Lung (tissue), 17 donors: ENCODE measurements at places on chromosomes 13 and 19. TPM values are rescaled to one million over a fixed set of nuclear protein-coding genes. Genes with fewer than 3 reads are reported as not detected.

Gene ASF1B
- 4.1 TPM for polyA plus RNA-seq

Gene ZNF565
- 2.7 TPM for polyA plus RNA-seq

Gene B3GLCT
- 2.4 TPM for polyA plus RNA-seq

Gene FKRP
- 14.4 TPM for polyA plus RNA-seq

Gene POGLUT2
- 1.4 TPM for polyA plus RNA-seq

Gene SYNE4
- 9.5 TPM for polyA plus RNA-seq
